NB4 (cell line): ENCODE measurements at places on chromosomes 16 and 17.

DNA sequence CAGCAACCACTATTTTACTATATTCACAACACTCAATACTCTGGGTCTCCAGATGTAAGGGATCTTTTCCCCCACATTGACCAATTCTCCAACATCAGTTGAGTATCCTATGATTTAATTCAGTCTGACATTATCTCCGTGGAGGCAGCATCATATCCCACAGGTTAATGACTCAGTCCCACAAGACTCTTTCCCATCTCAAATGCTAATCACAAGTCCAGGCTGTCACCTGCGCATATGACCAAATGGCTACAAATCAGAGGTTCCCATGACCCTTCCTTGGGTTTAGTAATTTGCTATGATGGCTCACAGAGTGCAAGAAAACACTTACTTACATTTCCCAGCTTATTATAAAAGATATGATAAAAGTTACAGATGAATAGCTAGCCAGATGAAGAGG, 18.7 kb downstream of the ACSM3 start:
- DNase-seq, result no peak

- no peak for DNase-seq
Observed at GRCh38 chr17:42844271-42844670, at the start of gene AOC2. TSS of gene AOC2 (plus strand) at chr17:42844580. CDS start at chr17:42844627, 47 bp downstream.

DNA sequence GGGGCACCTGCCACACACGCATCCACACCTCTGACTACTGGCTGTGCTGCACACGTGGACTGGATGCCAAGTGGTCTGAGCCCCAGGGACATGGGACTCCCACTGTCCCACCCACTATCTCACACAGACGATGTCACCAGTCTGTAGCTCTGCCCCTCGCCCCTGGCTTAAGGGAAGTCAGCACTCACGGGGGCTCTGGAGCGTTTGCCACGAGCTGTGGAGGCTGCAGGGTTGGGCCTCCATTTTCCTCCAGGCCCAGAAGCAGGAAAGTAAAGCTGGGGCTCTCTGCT, 22.1 kb downstream of the FOXF1 start:
- DNase-seq, result no peak

- peak; percentile 82 for DNase-seq
Observed at GRCh38 chr17:6753006-6753445, 2.8 kb upstream of the XAF1 start.

DNA sequence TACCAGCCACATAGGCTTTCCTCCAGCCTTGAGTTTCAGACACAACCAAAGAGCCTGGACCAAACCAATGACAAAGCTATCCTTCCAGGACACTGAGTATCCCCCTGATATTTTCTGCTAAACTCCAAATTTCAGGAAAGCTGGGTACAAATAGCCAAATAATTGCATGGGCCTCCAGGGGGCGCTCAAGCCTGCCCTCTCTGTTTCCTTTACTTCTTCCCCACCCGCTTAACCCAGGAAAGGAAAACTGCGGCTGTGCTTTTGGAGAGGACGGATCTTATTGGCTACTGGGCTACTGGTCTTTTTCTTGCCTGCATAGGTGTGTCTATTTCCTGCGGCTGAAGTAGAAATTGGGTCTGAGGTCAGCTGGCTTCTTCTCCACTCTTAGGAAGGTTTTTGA, 30.1 kb downstream of the GNGT2 start:
- peak; percentile 62 for DNase-seq

GRCh38 chr16:1713331-1713730, 7.3 kb downstream of the MAPK8IP3 start:
- no peak for DNase-seq

DNA sequence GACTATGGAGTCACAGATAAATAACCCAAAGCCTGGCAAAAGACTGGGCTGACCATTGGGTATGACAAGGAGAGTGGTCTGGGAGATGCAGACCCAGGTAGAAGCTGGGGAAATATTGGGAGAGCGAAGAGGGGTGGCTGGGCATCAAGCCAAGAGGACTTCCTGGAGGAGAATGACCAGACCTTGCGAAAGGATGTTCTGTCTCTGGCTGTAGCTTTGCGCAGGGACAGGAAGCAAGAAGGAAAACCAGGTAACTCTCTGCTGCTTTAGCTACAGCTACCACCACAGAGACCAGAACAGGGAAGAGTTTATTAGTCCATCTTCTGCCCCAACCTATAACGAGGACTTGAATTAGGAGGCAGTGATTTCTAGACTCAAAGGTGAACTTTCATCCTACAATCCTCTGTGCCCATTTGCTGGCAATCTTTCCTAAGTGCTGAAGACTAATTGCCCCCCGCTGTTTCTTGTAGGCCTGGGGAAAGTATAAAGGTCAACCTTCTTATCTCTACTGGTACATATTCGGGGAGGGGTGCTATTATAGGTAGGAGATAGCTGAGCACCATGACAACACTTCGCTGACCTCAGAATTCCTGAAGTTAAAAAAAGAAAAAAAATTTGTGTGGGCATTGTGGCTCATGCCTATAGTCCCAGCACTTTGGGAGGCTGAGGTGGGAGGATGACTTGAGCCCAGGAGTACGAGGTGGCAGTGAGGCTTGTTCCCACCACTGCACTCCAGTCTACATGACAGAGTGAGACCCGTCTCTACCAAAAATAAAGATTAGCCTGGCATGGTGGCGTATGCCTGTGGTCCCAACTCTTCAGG, 19.1 kb upstream of the KIFC3 start:
- DNase-seq, result no peak

DNA sequence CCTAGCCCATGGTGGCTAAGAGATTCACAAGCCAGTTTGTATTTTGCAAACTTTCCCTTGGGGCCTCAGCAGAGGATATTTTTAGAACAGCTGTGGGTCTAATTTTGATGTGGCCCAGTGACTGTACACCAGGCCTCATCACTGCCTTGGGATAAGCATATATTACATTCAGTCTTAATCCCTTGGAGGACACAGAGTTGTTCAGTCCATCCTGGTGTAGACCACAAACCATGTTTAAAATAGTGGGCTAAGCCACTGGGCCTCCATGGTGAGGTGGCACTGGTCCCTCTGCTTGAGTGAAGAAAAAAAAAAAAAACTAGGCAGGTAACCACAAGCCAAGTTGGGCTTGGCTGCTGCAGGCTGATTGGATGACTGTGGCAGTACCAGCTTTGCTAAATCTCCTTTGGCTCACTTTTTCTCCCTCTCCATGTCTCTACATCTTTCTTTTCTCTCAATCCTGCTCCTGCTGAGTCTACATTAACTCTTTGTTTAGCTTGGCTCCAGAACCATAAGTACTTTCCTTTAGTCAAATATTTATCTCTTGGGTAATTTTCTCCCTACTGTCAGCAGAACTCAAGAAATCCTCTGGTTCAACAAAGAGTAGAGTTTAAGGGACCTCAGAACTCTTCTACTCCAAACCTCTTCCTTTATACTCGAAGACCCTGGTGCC, 120.0 kb upstream of the TBX2 start:
- peak; percentile 26 for DNase-seq

- DNase-seq, result no peak
Observed at GRCh38 chr17:80279895-80280294, 19.2 kb downstream of the RNF213 start.

DNA sequence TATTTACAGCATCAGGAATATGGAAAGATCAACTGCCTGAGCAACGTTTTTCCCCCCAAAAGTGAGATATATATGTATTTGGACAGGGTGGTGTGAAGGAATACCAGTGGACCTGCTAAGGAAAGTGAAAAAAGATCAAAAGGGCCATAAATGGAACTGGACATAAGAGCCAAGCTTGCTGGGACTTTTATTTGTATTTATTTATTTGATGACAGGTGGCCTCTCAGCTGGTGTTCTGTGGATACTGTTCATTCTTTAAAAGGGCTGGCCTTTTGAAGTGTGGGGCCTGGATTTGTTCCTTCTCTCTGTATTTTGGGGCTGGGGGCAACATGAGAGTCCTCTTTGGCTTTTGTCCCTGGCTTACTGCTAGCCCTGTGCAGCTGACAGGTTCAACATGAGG, 306.6 kb upstream of the N4BP1 start:
- no peak for DNase-seq

DNA sequence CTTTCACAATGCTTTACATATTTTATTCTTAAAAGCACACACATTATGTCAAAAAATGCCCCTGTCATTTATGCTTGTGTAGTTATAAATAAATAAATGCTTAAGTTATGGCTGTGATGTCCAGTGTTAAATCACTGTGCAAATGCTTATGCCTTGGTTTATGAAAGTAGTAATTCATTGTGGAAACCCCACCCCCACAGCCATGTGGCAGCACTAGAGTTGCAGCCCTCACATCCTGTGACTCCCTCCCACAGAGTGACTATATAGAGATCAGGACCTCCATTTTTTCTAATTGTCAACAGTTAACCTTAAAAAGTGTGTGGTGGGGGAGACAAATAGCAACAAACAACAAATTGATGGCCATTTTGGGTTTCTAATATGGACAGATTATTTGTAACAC, 2.4 kb downstream of the SKAP1 start:
- peak; percentile 25 for DNase-seq

DNA sequence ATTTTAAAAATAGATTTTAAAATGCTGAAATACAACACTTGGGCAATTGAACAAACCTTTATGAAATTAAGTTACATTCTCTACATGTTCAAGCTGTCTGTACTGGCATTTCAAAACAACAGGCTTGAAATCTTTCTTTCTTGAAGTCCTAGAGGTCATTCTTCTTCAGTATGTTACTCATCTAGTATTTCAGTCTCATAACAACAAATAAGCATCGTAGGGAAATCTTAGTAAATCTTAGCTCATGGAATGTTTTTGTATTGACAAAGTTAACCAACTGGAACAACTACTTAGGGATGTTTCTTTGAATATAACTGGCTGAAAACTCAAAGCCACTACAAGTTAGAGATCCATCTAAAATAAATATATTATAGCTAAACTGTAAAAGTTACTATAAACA, 96.6 kb downstream of the KIF2B start:
- DNase-seq, result no peak

- no peak for DNase-seq
Observed at GRCh38 chr17:76671912-76672262, 28.3 kb upstream of the ST6GALNAC1 start.

GRCh38 chr17:69950701-69951418, 124.2 kb upstream of the KCNJ16 start:
- no peak for DNase-seq

DNA sequence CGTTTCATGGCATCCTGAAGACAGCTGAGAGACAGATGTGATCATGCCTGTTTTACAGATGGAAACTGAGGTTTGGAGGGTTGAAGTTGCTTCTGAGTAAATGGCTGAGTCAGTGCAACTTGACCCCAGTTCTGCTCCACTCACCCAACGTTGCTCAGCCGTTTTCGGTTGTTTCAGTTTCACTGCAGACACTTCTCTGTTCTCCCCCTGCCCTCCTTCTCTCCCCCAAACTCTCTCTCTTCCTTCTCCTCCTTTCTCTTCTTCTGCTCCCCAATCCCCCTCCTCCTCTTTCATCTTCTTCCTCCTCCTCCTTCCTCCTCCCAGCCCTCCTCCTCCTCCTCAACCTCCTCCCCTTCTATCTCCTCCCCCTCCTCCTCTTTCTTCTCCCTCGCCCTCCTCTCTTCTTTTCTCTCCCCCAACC, 9.4 kb upstream of the CEP20 start:
- DNase-seq, result peak; percentile 54

DNA sequence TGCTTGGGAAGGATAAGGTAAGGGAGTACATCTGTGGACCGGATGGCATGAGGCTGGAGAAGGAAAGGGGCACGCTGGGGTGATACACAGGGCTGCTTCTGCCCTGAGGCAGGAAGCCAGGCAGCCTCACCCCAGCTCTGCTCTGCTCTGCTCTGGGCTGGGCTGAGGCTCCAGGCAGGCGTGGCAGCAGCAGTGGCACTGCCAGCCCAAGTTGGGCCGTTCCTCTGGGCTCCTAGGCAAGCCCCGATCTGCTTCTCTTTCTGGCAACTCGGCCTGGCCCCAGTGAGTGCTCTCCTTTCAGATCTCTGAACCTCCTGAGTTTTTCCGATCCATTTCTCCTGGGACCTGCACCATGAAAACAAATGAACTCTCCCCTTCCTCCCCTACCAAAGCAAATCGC, 44.9 kb downstream of the VAC14 start:
- no peak for DNase-seq
